Heart left ventricle (tissue), 16 donors: ENCODE measurements at places on chromosomes 16 and 17.

- no peaks in the 10 kb centered on the region for H3K36me3 ChIP-seq
- no peaks in the 10 kb centered on the region for H3K27me3 ChIP-seq
- no peak for DNase-seq
- no peak overlapping the region for H3K4me3 ChIP-seq
- no peak overlapping the region for H3K27ac ChIP-seq
- peaks cover 14% of the 10 kb centered on the region for H3K4me1 ChIP-seq
Measured at GRCh38 chr16:88929091-88929445, 47.9 kb downstream of the CBFA2T3 start.

DNA sequence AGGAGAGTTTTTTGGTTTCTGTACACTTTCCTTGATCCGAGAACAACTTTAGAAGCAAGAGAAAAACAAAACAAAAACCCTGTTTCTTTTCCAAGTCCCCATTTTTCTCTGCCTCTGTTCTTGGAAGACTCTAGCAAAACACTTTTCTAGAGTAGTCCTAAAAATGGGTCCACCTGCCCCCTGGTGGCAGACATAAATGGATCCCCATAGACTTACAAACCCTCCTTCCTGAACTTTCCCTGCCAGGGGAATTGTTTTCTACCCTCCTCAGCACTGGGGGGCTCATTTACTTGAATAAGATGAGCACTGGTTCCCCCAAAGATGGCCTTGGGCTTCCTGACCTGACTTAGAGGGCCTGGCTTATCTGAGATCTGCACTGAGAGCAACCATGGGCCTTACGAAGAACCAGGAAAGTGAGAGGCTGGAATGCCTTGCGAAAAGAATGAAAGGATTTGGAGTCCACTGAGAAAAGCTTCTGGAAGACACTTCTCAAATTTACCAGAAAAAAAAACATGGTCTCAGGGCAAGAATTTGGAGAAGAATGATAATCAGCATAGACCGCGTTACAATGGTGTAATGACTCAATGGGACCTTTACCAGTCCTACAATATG lies 48.0 kb upstream of the CDYL2 start:
- H3K27me3 ChIP-seq = no peaks in the 10 kb centered on the region
- no peaks in the 10 kb centered on the region for H3K4me1 ChIP-seq
- H3K36me3 ChIP-seq = no peaks in the 10 kb centered on the region

DNA sequence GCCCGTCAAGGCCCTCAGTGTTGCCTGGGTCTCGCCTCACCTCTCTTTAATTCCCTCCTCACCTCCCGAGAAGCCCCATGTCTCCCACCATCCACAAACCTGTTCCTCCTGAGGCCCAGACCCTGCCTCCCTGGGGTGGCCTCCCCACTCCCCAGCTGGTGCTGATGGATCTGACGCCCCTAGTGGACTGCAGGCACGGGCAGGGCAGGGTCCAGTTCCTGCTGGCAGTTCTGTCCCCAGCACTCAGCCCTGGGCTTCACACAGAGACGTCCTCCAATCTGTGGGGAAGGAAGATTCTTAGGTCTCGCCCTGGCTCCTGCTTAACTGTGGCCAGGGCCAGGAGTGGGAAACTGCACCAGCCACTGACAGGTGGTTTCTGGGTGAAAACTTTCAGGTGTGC lies 108.8 kb downstream of the AMFR start:
- H3K4me1 ChIP-seq = peaks cover 8% of the 10 kb centered on the region
- H3K4me3 ChIP-seq = no peak overlapping the region
- DNase-seq = no peak
- H3K36me3 ChIP-seq = no peaks in the 10 kb centered on the region

GRCh38 chr17:42221886-42222745 lies 27.8 kb upstream of the GHDC start:
- peaks cover 4% of the 10 kb centered on the region for H3K4me1 ChIP-seq
- H3K27me3 ChIP-seq = no peaks in the 10 kb centered on the region
- H3K27ac ChIP-seq = no peak overlapping the region

GRCh38 chr16:49604602-49605001 lies 231.0 kb downstream of the C16orf78 start:
- H3K4me1 ChIP-seq = no peaks in the 10 kb centered on the region
- no peak overlapping the region for H3K4me3 ChIP-seq
- H3K27ac ChIP-seq = no peak overlapping the region
- no peak for DNase-seq
- no peaks in the 10 kb centered on the region for H3K27me3 ChIP-seq

GRCh38 chr17:80087346-80088265 lies 13.8 kb upstream of the GAA start:
- no peaks in the 10 kb centered on the region for H3K27me3 ChIP-seq
- H3K36me3 ChIP-seq = no peaks in the 10 kb centered on the region
- no peak overlapping the region for H3K27ac ChIP-seq

DNA sequence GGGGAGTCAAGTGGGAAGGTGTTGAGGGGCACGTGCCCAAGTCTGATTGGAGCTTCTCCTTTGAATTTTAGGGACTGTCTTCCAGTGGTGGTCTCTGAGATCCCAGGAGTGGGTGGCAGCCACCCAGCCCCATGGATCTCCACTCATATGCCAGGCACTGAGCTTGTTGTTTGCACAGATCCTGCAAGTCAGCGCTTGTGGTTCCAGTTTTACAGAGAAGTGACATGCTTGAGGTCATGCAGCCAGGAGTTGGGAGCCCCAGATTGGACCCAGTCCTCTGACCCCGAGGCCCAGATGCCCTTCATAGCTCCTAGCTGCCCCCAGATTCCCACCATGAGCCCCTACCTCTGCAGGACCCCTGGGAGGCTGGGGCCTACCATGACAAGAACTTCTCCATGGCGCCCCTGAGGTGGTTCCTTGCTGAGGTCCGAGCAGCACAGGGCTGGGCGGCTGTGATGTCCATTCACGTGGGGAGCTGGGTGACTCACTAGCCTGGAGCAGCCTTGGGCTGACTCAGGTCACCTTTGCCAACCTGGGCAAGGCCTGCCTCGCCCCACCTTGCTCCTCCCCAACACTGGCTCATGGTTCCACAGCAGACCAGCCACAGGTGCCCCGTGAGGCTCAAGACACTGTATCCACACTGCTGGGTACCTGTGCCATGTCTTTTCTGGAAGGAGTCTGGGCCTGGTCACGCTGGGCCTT lies 47.4 kb downstream of the RAI1 start:
- H3K27me3 ChIP-seq = peaks cover 9% of the 10 kb centered on the region
- no peak overlapping the region for H3K4me3 ChIP-seq
- peaks cover 33% of the 10 kb centered on the region for H3K4me1 ChIP-seq
- no peak overlapping the region for H3K27ac ChIP-seq

- no peak overlapping the region for H3K27ac ChIP-seq
- DNase-seq = no peak
- H3K4me1 ChIP-seq = no peaks in the 10 kb centered on the region
- no peak overlapping the region for H3K4me3 ChIP-seq
Measured at GRCh38 chr17:66715076-66715675, 119.7 kb upstream of the CACNG5 start.

DNA sequence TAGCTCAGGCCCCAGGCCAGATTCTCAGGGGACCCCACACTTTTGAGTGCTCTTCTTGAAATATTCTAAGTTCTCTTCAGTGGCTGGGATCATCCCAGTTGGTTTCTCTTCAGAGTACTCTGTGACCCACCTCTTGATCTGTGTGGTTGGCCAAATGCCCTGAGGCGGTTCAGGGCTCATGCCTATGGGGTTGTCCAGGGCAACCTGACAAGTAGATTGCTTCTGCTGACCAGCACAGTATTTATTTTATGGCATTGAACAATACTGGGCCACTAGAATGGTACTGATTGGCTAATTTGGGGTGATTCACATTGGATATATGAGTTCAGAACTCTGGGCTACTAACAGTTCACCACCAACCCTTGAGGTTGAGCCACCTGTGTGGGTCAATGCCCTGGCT lies 7.4 kb upstream of the GOSR2 start:
- DNase-seq = no peak
- H3K36me3 ChIP-seq = no peaks in the 10 kb centered on the region
